Stimulated activated CD4-positive, alpha-beta T cell treated with anti-CD3 and anti-CD28 coated beads, Interleukin-4, amount 100 ng/mL, for 4 hours (primary cell): ENCODE measurements at places on chromosomes 4 and X.

- no peak for DNase-seq
Measured at GRCh38 chrX:131279197-131279596, 9.9 kb downstream of the IGSF1 start.

DNA sequence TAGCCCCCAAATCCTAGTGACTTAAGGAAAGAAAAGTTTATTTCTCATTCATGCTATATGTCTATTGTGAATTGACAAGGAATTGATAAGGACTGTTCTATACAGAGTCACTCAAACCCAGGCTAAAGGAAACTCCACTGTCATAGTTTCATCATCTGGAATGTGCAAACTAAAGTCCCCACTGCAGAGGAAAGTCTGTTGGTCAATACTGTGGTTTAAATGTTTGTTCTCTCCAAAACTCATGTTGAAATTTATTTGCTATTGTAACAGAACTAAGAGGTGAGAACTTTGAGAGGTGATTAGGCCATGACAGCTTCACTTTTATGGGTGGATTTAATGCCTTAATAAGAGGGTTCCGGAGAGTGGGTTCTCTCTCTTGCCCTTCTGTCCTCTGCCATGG lies 149.6 kb downstream of the COX18 start:
- no peak for DNase-seq

DNA sequence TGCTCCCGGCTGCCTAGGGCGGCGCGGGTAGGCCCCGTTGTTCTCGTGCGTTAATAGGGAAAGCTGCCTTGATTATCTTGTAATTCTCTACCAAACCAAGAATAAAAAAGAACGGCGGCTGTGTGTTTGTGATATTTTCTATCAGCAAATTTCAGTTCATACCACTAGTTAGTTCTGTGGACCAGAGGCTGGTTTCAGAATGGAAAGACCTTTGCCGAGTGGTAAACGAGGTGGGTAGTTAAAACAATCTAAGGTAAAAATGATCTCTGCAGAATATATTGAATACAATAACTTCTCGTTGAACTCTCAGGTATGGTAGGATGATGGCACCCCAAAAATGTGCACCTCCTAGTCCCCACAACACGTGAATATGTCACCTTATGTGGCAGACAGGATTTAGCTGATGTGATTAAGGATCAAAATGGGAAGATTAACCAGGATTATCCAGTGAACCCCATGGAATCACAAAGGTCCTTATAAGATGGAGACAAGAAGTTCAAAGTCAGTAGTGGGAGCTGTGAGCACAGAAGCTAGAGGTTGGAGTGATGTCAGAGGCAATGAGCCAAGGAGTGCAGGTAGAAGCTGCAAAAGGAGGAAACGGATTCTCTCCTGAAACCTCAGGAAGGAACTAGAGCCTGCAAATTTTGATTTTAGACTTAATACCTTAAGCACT lies 574 bp upstream of the CFAP97 start:
- no peak for DNase-seq

DNA sequence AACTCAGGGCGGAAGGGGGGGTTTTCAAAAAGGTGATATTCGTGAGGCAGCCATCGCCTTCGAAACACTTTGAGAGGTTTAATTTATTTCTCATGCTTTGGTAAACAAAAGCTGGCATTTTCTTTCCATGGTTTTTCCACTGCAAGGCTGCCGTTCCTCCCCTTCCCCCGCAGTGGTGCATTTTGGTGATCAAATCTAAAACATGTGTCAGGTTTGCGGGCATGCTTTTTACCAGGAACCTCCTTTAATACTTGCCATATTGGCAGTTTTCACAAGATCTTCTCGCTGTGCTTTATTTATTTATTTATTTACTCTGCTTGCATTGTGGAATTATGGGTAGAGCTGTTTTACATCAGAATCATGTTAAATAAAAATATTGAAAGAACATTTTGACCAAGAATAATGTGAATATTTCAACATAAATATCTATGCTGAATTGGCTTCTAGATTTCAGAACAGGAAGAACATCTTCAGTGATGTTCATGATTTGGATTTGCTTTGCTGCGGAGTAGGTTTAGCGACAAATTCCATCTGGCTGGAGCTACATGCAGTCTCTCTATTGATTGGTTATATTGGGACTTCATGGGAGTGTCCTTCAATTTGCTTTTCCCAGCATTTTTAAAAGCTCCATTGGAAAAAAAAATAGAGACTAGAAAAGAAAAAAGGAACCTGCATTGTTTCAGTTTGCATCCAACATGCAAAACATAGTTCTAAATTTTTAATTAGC lies 54.4 kb downstream of the STOX2 start:
- DNase-seq, result no peak

GRCh38 chr4:156593464-156593863 lies 378.1 kb downstream of the PDGFC start:
- DNase-seq, result no peak

GRCh38 chr4:22999419-22999818 lies 306.7 kb downstream of the GBA3 start:
- no peak for DNase-seq

- no peak for DNase-seq
Measured at GRCh38 chrX:43718956-43719355, 62.9 kb downstream of the MAOA start.

DNA sequence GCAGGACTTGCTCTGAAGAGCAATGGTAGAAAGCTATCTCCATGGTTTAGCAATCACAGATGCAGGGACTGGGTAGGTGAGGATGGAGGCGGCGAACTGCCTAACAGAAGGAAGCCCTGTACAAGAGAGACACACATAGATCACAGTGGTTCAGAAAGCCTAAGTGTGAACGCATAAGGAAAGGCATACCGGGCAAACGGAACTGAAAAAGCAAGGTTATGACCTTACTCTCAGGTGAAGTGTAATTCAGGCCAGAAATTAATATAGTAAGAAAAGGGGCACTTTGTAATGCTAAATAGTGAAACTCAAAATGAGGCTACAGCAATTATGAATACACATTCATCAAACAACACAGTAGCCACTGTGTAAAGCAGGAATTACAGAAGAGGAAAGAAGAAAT lies 126.6 kb downstream of the PALLD start:
- DNase-seq, result no peak

DNA sequence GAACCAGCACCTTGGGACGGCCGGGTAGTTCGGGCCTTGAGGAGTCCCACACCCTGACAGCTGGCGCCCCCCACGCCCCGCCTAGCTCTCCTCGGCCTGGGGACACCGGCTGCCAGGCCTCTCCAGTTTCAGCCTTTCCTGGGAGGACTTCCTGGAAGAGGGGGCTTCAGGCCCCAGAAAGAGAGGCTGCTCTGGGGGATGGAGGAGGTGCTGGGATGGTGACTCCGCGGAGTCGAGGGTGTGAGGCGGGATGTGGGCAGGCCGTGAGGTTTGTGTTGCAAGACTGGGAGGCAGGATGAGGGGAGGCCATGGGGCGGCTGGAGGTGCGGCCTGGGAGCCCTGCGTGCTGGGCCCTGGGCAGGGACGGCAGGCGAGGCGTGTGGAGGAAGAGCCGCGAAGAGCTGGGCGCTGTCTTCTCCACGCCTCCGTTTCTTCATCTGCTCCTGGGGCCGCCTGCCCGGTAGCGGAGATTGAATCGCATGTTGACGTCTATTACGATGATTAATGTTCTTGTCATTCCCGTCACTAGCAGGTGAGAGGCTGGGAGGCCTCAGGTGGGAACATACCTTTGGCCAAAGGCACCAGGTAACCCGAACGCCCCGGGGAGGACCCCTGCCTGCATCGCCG lies 918 bp upstream of the FGFRL1 start:
- DNase-seq, result peak; percentile 49

- no peak for DNase-seq
Measured at GRCh38 chr4:82833696-82834313, 35.2 kb upstream of the SCD5 start.

- DNase-seq, result no peak
Measured at GRCh38 chr4:110412354-110413065, 63.4 kb upstream of the ENPEP start.

GRCh38 chrX:51747671-51748070 lies 4.4 kb downstream of the GSPT2 start:
- DNase-seq, result no peak

DNA sequence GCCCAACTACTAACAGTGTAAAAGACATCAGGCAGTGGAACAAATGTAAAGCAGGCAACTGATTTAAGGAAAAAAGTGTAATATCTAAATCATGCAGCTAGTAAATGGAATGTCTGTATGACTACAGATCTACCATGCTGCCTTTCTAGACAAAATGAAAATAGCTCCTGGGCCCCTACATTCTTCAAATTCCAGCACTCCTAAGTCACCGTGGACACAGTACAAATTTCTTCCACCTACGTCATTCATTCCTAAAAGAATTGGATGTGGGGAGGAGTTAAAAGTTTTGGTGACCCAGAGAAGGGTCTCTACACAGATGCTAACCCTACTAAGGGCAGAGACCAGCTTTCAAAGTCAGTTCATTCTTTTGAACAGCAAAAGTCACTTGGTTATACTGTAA lies 137.2 kb upstream of the ARHGEF9 start:
- no peak for DNase-seq

DNA sequence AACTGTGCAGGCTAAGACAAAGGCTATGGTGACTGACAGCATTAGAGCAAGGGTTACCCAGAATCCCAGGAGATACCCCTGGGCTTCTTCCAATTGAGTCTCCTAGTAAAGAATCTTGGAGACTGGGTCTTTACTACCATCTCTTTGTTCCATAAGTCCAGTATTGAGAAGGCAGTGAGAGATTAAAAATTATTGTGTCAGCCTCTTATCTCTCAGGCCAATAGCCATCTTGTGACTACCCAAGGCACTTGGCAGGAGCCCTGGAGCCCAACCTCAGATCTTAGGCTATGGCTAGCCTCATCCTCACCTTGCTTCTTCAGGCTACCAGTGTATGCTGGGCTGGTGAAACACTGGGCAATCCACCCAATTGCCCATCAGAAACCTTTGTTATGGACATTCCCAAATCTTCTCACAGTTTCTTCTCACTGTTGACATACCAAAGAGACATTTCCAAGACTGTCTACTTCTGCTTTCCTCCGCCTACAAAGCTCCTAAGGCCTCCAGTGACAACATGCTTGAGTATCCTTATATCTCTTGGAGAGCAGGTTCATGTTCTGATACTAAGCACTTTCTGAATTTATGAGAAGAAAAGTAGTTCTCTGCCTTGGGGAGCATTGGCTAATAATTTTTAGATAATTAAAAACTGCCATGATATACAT lies 76.3 kb upstream of the STIM2 start:
- no peak for DNase-seq

GRCh38 chr4:175542786-175543185 lies 269.3 kb downstream of the GPM6A start:
- DNase-seq, result no peak

GRCh38 chr4:121064482-121064881 lies 7.9 kb downstream of the NDNF start:
- no peak for DNase-seq

- DNase-seq, result no peak
Measured at GRCh38 chrX:139971394-139971749, 6.1 kb upstream of the CXorf66 start.

GRCh38 chr4:124030147-124030546 lies 633.6 kb downstream of the SPRY1 start:
- DNase-seq, result no peak

- DNase-seq, result no peak
Measured at GRCh38 chr4:127410644-127411043, 222.1 kb upstream of the INTU start.

- DNase-seq, result no peak
Measured at GRCh38 chr4:109134268-109134667, 168.2 kb downstream of the COL25A1 start.

DNA sequence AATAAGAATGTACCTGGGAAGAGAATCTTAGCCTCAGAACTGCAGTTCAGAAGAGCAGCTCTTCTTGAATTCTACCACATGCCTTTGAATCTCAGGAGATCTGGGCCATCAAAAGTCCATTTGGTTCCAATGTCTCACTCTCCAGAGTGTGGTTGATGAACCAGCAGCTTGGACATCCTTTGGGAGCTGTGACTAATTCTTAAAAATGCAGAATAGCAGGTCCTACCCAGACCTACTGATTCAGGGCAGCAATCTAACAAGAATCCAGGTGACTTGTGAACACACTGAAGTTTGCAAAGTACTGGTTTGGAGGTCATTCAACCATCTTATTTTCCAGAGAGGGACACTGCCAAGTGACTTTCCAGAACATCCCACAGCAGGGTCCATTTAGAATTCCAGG lies 244.7 kb downstream of the PACRGL start:
- DNase-seq, result no peak

GRCh38 chrX:110863883-110864282 lies 68.3 kb upstream of the CHRDL1 start:
- DNase-seq, result no peak

DNA sequence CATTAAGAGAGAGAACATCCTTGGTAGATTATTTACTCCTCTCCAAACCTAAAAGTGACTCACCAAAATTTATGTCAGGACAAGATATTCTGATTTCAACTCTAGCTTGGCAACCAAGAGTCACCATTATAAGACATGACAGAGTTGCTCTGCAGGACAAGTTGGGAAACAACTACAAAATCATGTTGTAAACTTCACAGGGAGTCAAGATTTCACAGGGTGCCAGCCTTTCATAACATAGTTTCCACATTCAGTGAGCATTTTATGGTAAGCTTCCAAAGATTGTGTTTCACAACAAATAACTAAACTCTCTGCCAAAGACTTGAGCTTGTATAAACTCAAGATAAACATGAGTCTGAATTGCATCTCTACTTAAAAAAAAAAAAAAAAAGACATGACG lies 121.0 kb upstream of the DIAPH2 start:
- no peak for DNase-seq

- no peak for DNase-seq
Measured at GRCh38 chr4:42488554-42488953, 91.3 kb downstream of the SHISA3 start.

- DNase-seq, result no peak
Measured at GRCh38 chrX:145552643-145553042, 265.0 kb upstream of the SLITRK2 start.

DNA sequence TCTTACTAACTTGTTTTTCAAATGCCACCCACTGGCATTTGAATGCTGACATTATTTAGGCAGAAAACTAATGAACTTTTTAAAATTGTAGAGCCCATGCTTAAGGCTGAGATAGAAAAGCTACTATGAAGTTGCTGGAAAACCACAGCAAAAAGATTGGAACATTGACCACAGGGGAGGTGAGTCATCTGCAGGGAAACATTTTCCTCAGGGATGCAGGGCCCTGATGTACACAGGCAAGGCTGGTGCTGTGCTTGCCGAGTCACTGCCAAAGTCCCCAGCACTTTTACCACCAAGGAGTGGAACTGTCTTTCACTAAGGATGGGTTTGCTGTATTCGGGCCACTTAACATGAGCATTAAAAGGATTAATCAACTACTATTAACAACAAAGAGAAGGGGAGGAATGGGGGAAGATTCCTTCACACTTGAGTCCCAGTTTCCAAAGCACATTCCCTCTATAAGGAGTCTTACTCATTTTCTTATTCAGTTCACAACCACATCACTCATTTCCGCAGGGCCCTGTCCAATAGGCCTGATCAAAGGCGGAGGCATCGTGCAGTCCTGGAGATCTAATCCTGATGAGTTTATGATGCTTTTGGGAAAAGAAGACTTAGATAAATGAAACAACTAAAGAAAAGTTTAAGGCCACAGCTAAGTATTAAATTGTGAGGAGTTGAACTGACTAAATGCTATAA lies 202.9 kb upstream of the NPY2R start:
- no peak for DNase-seq

GRCh38 chr4:113059449-113060182 lies 10.2 kb downstream of the ANK2 start:
- no peak for DNase-seq
